ENCODE measurements at places on chromosomes 3 and 15.

DNA sequence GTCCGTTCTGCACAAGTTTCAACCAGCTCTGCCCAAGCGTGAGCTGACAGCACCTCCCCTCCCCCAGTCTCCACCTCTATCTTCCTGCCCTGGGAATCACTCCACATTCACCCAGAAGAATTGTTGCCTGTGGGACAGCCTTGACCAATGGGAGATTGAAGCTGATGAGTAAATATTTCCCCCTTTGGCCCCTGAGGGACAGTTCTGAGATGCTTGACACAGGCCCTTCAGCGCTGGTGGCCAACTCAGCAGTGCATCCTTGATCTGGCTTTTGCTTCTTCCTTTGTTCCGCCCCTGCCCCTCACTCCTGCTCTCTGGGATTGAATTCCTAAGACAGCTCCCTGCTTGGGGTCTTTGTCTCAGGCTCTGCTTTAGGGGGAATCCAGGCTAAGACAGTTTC is 13.1 kb upstream of the SKIC8 start:
- DNase-seq, result no peak

- DNase-seq, result no peak
Measured at GRCh38 chr15:100502651-100503050, 26.1 kb downstream of the CERS3 start.

DNA sequence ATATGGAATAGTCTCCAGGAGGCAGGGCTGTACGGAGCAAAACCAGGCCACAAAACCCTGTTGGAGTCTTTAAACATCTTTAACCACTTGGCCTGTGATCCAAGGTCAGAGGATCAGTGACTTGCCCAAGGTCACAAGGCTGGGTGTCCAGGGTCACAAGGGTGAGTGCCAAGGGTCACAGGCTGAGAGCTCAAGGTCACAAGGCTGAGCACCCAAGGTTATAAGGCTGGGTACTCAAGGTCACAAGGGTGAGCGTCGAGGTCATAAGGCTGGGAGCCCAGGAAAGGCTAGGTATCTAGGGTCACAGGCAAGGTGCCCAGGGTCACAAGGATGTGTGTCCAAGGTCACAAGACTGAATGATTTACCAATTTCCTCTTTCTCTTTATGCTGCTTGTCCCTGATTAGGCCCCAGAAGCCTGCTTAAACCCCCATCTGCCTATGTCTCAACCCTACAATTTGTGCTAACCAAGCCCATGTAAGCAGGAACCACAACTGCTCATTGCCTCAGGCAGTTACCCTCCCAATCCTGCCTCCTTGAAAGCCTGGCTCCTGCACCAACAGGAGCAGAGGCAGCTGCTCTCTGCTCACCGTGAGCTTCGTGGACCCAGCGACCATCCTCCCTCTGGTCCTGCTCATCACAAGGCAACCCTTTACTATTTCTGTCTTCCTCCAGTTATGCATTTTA is 51.5 kb downstream of the MGLL start:
- DNase-seq, result no peak

- DNase-seq, result no peak
Measured at GRCh38 chr3:45816544-45816943, 20.2 kb upstream of the SLC6A20 start.

DNA sequence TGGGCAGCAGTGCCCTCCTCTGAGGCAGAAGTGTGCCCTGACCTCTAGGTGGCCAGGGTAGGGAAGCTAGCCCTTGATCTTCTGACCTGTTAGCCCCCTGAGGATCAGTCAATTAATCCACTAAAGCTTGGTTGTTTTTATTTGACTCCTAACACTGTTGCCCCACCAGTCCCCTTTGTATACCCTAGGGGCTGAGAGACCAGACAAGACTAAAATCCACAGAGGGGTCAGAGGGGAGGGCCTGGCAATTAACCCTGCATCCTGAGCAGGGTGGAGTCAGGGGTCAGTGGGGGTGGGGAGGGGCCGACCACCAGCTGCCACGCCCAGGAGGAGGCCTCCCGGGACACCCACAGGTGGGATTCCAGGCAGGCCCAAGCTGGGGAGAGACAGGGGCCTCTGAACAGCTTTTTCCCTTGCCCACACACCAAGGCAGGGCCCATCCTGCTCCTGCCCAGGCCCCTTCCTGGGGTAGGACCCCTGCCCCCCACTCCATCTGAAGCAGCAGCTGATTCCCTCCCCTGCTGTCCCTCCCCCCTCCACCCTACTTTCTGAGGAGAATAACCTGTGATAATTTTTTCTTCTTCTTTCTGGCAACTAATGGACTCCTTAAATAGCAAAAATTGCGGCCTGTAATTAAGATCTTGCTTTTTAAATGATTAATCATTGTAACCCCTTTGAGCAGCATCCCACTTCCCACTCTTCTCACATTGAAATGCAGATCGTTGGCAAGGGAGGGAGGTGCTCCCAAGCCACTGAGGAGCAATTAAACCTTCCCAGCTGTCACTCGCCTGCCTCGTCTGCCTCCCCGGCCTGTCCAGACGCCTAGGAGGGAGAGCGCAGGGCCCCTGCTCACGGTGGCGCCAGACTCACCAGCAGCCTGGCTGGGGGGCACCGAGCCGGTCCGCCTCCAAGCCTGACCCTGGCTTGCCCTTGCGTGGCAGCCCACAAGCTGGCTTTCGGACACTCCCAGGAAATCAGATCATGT is 51.9 kb downstream of the RHCG start:
- no peak for DNase-seq

DNA sequence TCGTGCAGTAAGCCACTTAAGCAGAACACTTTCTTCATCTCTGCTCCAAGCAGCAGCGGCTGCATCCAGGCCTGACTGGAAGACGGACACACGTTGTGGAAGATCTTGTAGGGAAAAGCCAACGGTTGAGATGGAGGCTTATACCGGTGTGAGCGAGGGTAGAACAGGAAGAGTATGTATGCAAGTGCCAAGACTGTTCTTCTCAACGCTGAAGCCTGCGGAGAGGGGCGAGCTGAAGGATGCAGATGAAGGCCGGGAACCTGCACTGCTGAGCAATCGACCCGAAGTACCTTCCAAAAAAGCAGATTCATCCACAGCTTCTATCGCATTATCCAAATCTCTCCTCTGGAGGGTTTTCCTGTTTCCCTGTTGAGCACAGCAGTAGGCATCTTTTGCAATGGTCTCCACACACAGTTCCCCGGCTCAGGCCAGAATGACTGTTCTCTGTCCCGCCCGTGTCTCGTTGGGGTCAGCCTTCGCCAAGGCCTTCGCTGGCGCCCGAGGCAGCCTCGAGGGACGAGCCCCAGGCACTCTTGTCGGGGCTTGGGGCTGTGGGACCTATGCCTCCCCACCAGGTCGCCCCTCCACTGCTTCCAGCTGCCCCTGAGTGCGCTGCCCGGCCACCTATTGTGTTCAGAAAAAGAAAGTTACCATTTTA is 22.2 kb upstream of the DYNC1LI1 start:
- no peak for DNase-seq

GRCh38 chr3:17021614-17022013 is 136.9 kb downstream of the PLCL2 start:
- no peak for DNase-seq

Measured in stimulated activated CD8-positive, alpha-beta memory T cell treated with anti-CD3 and anti-CD28 coated beads, Interleukin-4, amount 100 ng/mL, for 1 hour (primary cell).